Fibroblast of mammary gland (primary cell): ENCODE measurements at places on chromosomes 12 and 14.
A peak's percentile ranks its signal among the peaks of the same experiment; 100 is the strongest.

DNA sequence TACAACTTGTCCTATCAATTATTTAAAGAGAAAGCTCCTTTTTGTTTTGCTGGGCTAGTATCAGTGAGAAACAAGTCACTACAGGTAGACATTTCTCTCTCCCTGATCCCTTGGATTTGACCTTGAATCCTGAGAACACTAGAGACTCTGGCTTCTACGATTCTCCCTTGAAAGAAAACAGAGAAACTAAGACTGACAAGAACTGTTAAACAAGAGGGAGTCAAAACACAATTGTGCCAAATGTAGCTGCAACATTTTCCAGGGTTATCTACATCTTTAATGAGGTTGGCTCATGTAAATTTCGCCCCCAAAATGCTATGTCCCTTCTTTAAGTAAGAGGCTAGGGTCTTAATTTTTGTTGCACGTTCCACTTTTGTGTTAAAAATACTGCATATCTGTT is 62.4 kb downstream of the SLC38A1 start:
- no peak for DNase-seq

- no peak for DNase-seq
These were observed 3.9 kb downstream of the CCDC197 start for GRCh38 chr14:94001016-94001415.

DNA sequence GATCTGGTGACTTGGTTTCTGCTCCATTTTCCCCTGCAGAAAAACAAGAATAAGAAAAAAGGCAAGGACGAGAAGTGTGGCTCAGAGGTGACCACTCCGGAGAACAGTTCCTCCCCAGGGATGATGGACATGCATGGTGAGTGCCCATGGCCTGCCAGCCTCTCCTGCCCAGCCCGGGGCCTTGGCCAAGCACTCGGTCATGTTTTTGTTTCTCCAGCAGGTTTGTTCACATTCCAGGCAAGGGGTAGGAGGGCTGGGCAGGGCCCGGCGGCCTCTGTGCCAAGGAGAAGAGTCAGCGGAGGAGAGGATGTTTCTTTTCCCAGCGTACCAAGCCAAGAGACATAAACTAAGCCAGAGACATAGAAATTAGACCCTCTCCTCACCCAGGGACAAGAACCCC is 13.6 kb downstream of the BCL7A start:
- DNase-seq: no peak

- DNase-seq: no peak
These were observed 271.8 kb downstream of the TRHDE start for GRCh38 chr12:72543777-72544467.

- no peak for DNase-seq
These were observed 2.1 kb downstream of the MAPK1IP1L start for GRCh38 chr14:55053500-55053899.

DNA sequence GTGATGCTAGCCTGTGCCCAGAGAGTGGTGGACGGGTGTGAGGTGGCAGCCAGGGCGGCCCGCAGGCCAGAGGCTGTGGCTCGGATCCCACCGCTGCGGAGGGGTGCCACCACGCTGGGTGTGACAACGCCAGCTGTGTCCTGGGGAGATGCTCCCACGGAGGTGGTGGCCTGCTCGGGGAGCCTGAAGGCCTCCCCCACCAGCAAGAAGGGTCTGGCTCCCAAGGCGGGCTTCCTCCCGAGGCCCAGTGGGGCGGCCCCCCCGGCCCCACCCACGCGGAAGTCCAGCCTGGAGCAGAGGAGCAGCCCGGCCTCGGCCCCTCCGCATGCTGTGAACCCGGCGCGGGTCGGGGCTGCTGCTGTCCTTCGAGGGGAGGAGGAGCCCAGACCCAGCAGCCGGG is 38.2 kb downstream of the KIF26A start:
- no peak for DNase-seq

DNA sequence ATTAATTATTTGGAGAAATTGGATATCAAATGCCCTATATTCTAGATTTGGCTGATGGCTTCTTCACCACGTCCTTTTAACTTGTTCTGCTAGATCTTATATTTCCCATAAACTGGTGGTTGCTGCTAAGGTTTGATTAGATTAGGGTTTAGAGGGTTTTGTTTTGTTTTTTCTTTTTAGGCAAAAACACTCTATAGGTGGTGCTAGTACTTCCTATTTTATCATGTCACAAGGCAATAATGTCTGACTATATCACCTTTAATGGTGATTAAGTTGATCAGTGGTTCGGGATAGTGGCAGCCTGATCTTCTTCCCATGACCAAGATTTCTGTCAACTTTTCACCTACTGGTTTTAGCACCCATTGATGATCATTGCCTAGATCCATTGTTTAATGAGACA is 455.1 kb downstream of the RAD51B start:
- no peak for DNase-seq

DNA sequence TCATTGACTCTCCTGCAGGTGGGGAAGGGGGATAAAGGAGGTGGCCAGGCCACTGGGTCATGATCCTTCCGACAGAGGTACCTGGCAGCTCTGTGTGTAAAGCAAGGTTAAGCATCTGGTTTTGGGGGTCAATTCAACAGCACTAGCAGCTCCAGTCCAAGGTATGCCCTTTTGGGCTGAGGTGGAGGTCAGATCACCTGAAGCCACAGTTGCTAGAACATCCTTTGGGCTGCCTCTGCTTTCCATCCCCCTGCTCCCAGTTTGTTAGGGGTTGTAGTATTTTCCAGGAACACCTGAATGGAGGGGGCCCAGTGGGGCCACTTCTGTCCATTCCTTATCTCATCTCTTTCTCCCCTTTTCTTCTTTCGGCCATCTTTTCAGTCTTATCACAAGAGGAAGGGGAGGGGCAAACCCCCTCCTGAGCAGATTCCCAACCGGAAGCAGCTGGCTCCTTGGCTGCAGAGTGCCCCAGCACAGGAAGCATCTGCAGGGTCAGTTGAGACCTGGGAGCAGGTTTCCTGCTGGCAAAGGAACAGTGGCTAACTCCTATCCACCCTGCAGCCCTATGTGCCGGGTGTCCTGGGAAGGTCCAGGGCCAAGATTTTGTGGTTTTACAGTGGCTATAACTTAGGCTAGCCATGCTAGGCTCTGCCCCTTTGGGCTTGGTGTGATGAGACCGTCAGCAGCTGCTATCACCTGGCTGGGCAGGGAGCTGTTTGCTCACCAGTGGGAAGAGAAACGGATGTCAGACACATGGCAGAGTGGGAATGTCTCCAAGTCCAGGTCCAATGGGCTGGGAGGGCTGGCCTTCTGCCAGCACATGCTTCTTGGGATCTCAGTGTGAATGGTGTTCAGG is 40.2 kb downstream of the SH2B3 start:
- peak; percentile 62 for DNase-seq

DNA sequence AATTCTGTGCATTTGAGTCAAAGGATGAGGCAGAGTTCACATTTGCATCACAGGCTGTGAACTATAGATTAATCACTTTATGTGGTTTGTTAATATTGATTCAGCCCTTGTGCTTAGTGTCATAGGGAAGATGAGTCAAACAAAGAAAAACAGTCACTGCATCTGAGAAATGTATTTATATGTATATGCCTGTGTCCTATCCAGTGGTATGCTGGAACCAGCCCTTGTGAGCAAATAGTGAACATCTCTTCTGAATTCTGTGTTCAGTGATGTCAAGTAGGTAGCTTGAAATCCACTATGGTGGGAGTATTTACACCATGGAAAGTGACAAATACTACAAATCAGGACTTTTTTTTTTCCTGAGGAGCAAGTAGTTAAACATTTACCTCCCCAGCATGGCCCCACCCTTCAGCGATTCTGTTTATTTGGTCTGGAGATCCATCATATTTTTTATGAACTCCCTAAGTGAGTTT is 128.5 kb downstream of the HMGA2 start:
- DNase-seq: peak; percentile 92

- no peak for DNase-seq
These were observed 351.7 kb upstream of the MDGA2 start for GRCh38 chr14:48027115-48027514.

GRCh38 chr14:74596741-74597450 is 15.1 kb downstream of the LTBP2 start:
- peak; percentile 97 for DNase-seq

- peak; percentile 46 for DNase-seq
These were observed 471.7 kb upstream of the SYT1 start for GRCh38 chr12:78392918-78393317.

- DNase-seq: no peak
These were observed 210.8 kb downstream of the CNTN1 start for GRCh38 chr12:40903040-40903439.

GRCh38 chr12:100166232-100166631 is 23.6 kb upstream of the BLTP3B start:
- no peak for DNase-seq

DNA sequence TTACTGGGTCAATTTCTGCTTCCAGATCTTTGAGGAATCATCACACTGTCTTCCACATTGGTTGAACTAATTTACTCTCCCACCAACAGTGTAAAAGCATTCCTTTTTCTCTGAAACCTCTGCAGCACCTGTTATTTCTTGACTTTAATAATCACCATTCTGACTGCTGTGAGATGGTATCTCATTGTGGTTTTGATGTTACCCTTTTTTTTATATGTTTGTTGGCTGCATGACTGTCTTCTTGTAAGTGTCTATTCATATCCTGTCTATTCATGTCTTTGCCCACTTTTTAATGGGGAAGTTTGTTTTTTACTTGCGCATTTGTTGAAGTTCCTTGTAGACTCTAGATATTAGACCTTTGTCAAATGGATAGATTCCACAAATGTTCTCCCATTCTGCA is 324.9 kb downstream of the NAV3 start:
- DNase-seq: peak; percentile 9
